ENCODE measurements at places on chromosomes 1 and 21.

DNA sequence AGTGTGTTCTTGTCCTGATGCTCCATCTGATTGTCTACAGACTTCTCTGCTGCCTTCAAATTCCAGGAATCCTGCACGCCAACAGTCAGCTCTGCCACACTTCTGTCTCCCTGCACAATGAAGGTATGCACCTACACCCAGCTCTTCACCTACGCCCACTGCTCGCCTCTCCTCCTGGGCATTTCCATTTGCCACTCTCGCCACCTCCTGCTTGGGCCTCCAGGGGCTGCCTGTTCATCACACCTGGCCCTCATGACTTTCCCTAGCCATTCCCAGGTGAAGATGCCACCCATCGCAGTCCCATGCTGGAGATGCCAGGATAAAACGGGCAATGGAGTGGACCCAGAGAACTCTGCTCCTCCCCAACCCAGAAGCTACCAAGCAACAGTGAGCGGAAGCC lies 96.5 kb upstream of the ATP1A1 start:
- no peak for DNase-seq

GRCh38 chr1:179042700-179043099 lies 17.0 kb downstream of the FAM20B start:
- no peak for DNase-seq

DNA sequence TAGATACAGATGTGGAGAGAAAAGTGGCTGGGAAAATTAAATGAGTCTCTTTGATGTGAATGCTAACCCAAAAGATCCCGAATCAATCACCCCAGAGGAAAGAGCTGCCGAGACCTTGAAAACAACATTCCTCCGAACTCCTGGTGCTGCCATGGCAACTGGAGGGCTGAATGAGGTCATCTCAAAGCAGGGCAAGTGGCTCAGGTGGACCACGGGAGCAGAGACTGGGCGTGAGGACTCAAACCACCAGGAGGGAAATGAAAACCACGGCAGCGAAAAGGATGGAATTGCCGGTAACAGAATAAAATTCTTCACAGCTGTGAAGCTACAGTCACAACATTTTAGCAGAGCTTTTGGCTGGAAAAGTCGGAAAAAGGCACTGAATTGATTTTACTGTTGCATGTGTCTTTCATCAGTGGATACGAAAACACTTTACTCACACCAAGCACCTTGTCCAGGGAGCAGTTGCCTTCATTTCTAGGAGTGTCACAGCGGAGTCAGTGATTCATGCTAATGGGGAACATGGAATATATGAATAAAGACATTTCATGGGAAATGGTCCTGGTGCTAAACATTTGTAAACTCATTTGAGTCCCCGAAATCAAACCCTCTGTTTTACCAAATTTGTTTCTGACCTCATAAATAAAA lies 23.2 kb upstream of the BECN2 start:
- DNase-seq: no peak

DNA sequence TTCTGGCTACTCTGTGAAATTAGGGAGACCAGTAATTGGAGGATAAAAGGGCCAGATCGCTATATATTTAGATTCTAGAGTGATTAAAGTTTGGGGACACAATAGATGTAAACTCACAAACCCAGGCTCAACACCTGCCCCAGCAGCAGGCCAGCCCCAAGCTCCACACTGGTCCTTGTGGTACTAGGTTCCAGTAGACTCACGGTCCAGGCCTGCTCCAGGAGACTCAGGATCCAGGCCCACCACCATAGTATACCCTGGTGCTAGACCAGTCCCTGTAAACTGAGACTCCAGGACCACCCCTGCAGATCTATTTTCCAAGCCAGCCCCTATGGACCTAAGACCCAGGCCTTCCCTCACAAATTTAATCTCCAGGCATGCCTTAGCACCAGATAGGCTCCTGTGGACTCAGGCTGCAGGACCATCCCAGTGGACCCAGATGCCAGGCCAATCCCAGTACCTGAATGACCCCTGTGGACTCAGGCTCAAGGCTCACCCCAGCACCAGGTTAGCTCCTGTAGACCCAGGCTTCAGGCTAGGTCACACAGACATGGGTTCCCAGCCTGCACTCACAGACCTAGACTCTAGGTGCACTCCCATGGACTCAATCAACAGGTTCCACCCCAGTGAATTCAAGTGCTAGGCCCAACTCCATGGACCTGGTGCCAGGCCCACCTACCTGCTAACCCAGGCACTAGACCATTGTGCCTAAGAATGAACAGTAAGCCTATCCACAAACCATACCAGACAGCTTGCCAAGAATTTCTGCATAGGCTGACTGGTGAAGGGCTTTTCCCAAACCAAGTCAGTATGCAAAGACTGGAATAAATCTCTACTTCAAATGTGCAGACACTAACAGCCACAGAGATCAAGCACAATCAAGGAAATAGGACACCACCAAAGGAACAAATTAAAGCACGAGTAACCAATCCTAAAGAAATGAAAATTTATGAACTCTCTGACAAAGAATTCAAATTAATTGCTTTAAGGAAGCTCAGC lies 13.8 kb upstream of the DENND1B start:
- no peak for DNase-seq

GRCh38 chr1:223228201-223228600 lies 85.2 kb upstream of the TLR5 start:
- no peak for DNase-seq

GRCh38 chr1:241376701-241377100 lies 19.7 kb upstream of the RGS7 start:
- no peak for DNase-seq

DNA sequence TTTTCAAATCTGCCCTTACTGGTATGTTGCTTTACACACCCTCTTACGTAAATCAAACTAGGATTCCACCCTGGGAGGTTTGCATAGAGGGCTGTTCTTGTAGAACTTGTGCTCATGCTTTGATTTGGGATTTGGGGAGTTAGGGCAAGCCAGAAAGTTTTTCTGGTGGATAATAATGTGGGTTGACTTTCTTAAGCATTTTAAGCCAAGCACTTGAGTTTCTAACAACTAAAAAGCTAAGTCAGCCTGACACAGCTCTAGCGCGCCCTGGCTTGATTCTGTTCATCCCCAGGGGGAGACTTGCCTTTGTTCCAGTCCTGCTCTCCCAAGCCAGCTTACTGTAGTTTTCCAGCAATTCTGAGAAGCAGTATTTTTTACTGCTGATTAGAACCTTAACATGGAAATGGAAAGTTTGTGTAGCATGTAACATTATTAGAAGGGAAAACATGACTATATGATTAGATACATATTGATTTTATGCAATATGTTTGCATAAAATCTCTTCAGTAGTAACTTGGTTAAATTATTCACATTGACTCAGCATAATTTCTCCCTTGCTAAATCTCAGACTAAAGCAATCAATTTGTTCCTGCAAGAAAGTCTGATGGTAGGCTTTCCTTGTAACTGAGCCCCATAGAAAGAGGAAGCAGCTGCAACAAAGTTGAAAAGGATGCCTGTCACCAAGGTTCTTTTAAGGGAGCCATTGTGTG lies 11.0 kb upstream of the PGD start:
- no peak for DNase-seq

DNA sequence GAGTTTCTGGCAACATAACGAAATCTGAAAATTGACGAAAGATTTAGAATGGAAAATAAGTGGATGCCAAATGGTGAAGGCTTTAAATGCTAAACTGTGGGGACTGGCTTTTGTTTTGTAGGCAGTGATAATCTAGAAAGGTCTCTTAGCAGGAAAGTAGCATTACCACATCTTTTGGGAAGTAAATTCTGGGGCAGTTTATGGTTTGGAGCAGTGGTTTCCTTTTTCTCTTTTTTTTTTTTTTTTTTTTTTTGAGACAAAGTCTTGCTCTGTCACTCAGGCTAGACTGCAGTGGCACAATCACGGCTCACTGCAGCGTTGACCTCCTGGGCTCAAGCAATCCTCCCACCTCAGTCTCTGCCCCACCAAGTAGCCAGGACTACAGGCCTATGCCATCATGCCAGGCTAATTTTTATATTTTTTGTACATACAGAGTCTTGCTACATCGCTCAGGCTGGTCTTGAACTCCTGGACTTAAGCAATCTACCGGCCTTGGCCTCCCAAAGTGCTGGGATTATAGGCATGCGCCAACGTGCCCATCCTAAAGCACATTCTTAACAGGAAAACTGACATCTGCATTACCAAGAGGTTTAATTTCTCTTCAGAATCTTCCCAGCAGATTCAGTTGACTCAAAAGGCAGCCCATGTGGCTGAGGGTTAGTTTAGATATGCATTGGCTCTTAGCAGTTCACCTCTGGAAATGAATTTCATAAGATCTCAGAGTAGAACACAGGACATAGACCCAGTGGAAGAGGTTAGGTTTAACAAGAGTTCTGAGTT lies 32.9 kb downstream of the C21orf91 start:
- DNase-seq: no peak

- DNase-seq: no peak
Observed at GRCh38 chr1:219576931-219577730, 35.8 kb downstream of the ZC3H11B start.

- no peak for DNase-seq
Observed at GRCh38 chr21:42263591-42264131, 44.7 kb downstream of the ABCG1 start.

Data from activated CD4-positive, CD25-positive, alpha-beta regulatory T cell (primary cell).